ENCODE measurements at places on chromosomes 7 and 10. TPM values are rescaled to one million over a fixed set of nuclear protein-coding genes. Genes with fewer than 3 reads are reported as not detected.

GRCh38 chr7:29805886-29806207 is 461 bp upstream of the WIPF3 start:
- no peak for DNase-seq

DNA sequence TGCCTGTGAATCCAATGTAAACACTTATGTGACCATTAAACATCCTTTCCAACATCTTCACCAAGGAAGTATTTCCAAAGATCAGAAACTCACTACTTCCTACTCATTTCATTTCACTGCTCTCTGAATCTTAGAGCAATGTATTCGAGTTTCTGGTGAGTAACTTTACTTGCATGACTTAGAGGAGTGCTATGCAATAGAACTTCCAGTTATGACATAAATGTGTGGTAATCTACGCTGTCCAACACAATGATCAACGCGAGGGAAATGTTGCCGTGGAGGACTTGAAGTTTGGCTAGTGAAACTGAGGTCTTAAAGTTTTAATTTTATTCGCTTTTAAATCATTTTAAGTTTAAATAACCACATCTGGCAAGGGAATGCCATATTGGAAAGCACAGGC is 1326.3 kb downstream of the XPNPEP1 start:
- no peak for DNase-seq

Gene GPR141
- not detected for total RNA-seq

- DNase-seq: no peak
These were observed 107.1 kb downstream of the EBLN1 start for GRCh38 chr10:22110761-22111160.

Gene MYOF
- total RNA-seq: 16.1 TPM

Gene RAMP3
- not detected for total RNA-seq

GRCh38 chr7:134470864-134471263 is 12.0 kb upstream of the AKR1B1 start:
- DNase-seq: peak; percentile 25

DNA sequence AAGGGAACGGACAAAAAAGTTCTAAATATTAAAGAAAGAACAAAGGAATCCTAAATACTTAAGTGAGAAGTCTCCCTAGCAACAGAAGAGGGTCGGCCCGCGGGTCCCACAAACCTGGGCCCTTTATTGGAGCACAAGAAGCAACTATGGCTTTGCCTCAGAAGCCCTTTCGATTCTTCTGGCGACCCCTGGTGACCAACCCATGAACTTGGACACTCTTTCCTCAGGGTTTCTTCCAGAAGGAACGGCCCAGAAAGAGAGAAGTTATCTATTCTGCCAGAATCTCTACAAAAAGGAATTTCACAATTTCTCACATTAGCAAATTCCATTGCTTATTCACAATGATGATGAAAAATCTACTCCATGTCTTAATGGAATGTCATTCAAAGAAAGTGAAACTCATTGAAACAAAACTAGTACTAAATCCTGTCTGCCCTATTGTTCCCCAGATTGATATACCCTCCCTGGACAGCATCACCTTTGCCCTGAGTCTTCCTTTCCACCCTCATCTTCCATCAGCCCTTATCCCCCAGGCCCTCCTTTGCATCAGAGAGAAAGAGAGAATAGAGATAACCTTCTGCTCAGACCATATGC is 43.7 kb downstream of the CPVL start:
- DNase-seq: peak; percentile 65

Gene SGMS1
- total RNA-seq: 13.0 TPM

Gene MYO3A
- not detected for total RNA-seq

Gene OR2A5
- not detected for total RNA-seq

All from HT-29 (cell line).